Endothelial cell (in vitro differentiated cells): ENCODE measurements at places on chromosomes 6 and 20.

DNA sequence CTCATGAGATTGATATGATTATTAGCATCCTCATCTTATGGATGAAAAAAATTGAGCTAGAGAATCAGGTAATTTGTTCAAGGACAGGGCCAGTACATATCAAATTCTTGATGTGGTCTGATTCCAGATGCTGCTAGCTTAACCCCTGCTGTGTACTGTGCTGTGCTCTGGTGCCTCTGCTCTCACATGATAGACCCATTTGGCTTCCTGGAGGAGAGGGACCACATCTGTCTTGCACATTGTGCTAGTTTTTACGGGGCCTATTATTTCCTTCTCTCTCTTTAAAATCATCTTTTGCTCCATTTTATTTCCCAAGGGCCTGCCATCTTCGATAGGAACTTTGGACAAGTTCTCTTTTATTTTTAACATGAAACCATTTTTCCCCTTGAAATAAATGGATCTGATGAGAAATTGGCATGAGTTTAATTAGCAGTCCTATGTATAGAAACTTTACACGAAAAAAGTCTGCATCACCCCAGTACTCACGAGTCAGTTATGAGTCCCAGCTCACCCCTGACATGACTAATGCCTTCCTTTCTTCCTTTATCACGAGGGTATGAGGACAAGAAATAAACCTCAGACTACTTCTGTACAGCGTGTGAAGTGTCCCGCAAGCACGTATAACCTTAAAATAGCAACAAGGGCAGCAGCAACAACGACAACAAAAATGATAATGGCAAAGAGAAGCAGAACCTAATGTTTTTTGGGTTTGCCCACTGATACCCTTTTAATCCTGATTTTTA, 26.5 kb downstream of the CD109 start:
- no peak for DNase-seq

GRCh38 chr6:45986746-45987274, 28.9 kb downstream of the CLIC5 start:
- no peak for DNase-seq

DNA sequence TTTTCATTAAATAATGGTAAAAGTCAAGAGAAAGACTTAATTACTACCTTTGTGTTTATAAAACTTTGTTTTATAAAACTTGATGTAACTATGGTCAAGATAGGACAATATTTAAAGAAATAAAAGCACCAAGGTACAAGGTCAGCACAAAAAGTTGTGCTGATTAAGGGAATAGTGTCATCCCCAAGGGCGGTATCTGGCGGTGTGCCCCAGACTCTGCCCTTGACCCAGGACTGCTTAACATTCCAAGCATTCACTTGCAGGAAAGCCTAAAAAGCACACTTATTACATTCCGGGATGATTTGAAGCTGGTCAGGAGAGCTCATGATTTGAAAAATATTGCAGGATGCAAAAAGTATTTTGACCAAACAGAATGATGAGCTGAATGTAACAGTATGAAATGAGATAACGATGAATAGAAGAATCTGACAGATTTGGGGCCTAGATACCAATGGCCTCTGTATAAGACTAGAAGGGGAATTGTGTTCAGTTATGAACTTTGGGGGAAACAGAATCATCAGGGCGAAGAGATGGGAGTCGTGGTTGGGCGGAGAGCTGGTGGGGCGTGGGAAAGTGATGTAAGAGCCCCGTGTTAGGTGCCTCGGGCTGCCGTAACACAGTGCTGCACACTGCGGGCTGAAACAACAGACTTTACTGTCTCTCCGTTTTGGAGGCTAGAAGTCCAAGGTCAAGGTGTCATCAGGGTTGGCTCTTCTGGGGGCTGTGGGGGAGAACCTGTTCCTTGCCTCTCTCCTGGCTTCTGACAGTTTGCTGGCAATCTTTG, 77.2 kb downstream of the CDC5L start:
- no peak for DNase-seq

DNA sequence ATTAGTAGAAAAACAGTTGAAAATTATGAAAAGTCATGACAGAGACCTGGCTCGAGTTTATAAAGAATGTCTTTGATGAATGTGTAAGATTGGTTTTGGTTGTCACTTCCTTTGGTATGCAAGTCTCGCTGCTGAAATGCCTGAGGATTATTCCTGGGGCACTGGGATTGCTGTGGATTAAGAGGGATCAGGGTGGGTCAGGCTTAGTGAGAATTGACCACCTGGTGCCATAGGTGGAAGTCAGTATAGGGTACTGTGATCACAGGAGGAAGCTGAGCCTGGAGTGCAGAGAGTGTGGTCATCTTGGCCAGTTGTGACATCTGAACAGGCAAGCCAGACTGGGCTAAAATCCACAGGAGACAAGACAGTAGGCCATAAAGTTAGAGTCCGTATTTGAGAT, 34.9 kb downstream of the CEP43 start:
- no peak for DNase-seq

GRCh38 chr20:45933266-45934045, 1.0 kb upstream of the PCIF1 start:
- DNase-seq, result peak; percentile 70
